ENCODE measurements at places on chromosomes 7 and 10. TPM values are rescaled to one million over a fixed set of nuclear protein-coding genes. Genes with fewer than 3 reads are reported as not detected.
A peak's percentile ranks its signal among the peaks of the same experiment; 100 is the strongest.

DNA sequence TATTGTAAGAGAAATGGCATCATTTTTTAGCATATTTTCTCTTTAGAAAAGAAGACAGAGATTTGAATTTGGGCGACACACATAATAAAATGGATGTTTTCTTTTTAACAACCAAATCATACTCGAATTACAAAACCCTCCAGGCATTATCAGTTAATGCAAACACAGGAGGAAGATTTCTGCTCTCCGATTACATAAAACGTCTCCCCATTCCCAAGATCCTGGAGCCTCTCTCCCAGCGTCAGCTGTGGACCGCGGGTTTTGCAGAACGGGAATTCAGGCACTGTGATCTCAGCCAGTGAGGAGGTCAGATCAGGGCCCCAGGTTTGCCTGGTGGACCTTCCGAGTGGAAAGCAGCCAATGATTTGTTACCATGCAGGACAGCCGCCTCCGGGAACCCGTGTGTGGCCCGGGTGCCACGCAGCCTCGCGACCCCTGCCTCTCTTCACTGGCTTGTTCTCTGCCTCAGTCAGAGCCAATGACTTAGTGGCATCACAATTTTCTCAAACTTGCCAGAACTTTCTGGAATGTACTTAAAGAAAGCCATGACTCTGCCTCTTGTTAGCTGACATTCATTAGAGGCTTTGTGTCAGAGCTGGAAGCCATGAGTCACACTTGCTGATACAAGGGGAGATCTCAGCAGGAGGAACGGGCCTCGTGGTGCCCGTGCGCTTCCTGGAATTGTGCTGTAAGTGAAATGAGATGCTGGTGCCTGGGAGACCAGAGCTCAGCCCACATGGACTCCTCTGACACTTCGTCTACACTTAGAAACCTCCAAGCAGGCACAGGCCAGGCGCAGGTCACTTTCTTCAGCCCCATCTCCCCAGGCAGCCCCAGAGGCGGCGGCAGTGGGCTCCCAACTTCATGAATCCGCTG lies 246.1 kb downstream of the KLF6 start:
- no peak for DNase-seq
- peaks cover 21% of the 10 kb centered on the region for H3K4me1 ChIP-seq
- no peaks in the 10 kb centered on the region for H3K36me3 ChIP-seq
- H3K4me3 ChIP-seq = no peak overlapping the region
- H3K27ac ChIP-seq = peak overlapping the region; percentile 92

DNA sequence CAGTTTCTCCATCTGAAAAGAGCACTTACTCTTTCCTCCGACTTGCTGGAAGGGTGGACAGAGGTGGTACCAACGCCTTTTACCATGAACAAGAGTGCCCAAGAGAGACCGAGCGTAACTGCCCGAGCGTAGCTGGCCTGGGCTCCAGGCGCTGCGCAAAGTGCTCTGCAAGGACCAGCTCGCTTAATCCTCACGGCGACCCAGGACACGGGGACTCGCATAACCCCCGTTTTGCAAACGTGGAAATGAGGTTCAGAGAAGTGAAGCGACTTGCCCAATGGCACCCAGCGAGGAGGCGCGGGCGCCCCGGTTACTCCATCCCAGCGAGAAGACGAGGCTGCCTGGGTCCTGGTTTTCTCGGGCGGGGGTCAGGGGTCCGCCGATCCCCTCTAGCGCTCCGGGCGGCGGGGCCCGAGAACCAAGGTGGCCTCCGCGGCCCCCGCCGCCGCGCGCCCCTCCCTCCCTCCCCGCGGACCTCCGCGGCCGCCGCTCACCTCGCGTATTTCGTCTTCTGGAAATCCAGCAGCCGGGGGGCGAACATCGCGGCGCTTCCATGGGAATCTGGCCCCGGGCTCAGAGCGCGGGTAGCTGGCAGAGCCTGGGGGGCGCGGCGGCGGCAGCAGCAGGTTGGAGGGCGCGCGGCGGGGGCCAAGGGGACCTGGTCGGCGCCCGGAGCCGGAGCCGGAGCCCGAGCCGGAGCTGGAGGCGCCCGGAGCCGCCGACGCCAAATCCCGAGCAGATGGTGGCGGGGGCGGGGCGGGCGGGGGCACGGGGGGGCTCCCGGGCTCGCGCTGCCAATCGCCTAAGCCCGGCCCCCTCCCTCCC lies at the start of gene MMD2:
MMD2 (minus strand) TSS at position 711 of the 825 bp plus-strand sequence; CDS start at position 541, 170 bp downstream.
- no peaks in the 10 kb centered on the region for H3K36me3 ChIP-seq
- H3K27me3 ChIP-seq = peaks cover 73% of the 10 kb centered on the region
- H3K4me3 ChIP-seq = peak within 1 kb of the TSS; percentile 74
- H3K4me1 ChIP-seq = peaks cover 5% of the 10 kb centered on the region
- H3K27ac ChIP-seq = no peak within 1 kb of the TSS

GRCh38 chr7:139829025-139829774 lies at the start of gene TBXAS1:
Gene TBXAS1 (plus strand): TSS chr7:139829264. CDS start chr7:139829391, 127 bp downstream.
- DNase-seq = no peak
- peaks cover 5% of the 10 kb centered on the region for H3K36me3 ChIP-seq
- no peak within 1 kb of the TSS for H3K4me3 ChIP-seq
- H3K4me1 ChIP-seq = peaks cover 20% of the 10 kb centered on the region
- peaks cover 33% of the 10 kb centered on the region for H3K27me3 ChIP-seq

DNA sequence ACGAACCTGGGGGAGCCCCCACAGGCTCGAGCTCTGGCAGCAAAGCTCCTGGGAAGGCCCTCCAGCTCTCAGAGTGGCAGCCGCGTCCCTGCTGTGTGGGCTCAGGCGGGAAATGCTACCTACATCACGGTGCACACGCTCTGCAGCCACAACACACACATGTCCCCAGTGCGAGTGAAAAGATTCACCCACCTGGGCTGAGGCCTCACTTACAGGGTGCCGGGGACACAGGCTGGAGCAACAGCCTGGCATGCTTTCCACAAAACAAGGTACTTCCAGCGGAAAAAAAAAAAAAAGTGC lies 410.4 kb upstream of the FOXK1 start:
- H3K4me3 ChIP-seq = no peak overlapping the region
- no peaks in the 10 kb centered on the region for H3K4me1 ChIP-seq
- peaks cover 4% of the 10 kb centered on the region for H3K36me3 ChIP-seq
- no peaks in the 10 kb centered on the region for H3K27me3 ChIP-seq
- H3K27ac ChIP-seq = no peak overlapping the region

DNA sequence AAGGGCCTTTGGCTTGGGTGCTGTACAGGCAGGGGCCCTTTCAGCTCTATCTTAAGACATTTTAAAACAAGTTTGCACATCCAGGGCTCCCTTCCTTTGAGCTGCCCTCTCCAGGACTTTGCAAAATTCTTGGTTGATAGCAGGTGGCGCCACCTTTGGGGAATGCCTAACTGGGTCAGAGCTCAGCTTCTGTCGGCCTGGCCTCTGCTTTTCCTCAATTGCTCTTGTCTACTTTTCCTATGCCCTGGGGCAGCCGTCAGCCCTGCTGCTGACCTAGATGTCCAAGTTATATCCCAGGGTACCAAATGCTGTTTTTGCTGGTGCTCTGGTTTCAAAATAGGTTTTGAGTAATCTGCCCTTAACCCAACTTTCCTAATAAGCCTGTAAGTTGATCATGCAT lies 65.8 kb downstream of the APBB1IP start:
- H3K4me3 ChIP-seq = no peak overlapping the region
- no peak overlapping the region for H3K27ac ChIP-seq
- H3K4me1 ChIP-seq = peaks cover 12% of the 10 kb centered on the region
- no peaks in the 10 kb centered on the region for H3K36me3 ChIP-seq

DNA sequence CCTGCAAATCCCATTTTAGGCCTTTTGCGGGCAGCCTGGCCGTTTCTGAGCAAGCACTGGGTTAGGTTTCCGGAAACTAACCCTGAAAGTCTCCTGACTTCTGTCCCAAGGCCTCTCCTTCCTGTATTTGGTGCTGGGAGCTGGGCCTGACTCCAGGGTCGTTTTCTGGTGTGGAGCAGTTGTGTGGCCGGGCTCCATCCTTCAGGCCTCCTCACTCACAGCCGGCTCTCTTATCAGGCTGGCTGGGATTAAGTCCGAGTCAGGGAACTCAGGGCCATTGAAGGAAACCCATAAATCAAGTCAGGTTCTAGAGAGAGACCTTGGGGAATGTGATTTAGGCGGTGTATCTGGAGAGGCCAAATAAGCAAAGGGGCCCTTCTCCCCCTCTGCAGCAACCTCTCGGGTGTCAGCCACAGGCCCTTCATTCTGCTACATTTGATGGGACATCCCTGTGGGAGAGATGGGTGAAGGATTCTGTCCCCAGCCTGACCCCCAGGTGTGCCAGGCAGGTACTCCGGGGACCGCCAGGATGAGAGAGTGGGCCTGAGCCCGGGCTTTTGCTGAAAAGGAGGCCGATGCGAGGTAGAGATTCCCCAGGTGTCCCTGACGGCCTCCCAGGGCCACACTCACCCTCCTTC lies 3.3 kb downstream of the GATA3 start:
- H3K4me3 ChIP-seq = peak overlapping the region; percentile 96
- DNase-seq = no peak
- H3K27ac ChIP-seq = peak overlapping the region; percentile 97
- H3K36me3 ChIP-seq = peaks cover 13% of the 10 kb centered on the region
- H3K27me3 ChIP-seq = peaks cover 10% of the 10 kb centered on the region

DNA sequence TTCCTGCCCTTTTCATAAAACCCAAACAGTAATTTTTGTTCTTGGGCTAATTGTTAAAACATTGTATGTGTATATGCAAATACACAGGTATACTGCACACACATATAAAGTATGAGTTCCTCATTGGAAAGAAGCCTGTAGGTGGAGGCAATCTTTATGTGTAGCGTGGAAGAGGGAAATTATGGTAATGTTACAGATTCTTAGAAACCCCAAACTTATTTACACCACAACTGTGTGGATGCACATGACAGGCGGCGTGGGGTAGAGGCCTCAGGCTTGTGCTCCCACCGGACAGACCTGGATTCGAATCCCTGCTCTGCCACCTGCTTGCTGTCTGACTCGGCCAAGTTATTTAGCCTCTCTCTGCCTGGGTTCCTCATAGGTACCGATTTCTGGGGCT lies 223.0 kb downstream of the CELF2 start:
- peaks cover 49% of the 10 kb centered on the region for H3K27me3 ChIP-seq
- no peaks in the 10 kb centered on the region for H3K36me3 ChIP-seq
- no peak overlapping the region for H3K27ac ChIP-seq
- H3K4me1 ChIP-seq = peaks cover 20% of the 10 kb centered on the region
- no peak overlapping the region for H3K4me3 ChIP-seq

Gene ZNF503
- 58.3 TPM for total RNA-seq

Gene NEBL
- 13.7 TPM for total RNA-seq

DNA sequence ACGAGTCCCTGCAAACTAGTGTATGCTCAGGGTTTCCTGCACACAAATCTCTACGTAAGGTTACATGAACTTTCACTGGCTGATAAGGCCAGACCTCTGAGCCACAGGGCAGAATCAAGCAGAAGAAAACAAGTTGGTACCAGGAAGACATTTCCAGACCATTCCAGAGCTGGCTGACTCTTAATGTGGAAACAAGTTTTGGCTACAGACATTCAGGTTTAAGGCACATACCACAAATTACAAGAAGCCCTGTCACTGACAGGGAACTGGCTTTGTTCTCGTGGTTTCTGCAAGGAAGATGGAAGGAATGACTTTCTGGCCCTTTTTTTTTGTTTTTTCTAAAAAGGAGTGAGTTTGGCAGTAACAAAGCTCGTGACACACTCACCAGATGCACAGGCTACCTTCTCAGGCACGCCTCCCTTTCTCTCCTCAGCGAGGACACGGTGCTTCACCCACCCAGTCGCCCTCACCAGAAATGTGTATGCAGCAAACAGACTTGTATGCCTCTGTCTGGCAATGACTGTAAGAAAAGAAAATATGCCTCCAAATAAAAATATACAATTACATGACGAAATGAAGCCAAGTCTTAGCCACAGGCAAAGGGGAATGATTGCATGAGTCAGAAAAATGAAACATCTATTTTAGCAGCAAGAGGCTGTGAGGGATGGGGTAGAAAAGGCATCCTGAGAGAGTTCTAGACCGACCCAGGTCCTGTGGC lies 22.6 kb downstream of the PLAC9 start:
- peak overlapping the region; percentile 75 for H3K27ac ChIP-seq
- H3K4me1 ChIP-seq = peaks cover 22% of the 10 kb centered on the region
- DNase-seq = no peak

DNA sequence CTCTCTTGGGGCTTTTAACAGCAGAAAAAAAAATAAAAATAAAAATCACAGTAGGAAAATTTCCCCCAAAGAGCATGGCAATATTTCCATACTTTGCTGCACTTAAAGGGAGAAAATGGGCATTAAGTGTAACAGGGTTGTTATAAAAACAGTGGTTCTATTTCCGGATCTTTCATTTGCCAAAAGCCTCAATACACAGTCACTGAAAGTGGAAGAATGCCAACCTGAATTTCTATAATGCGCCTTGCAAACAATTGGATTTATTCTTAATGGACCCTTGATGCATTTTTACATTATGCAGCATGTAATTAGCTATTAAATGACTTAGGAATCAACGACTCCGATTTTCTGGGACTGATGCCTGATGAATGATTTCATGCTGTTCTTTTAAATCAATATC lies 127.6 kb upstream of the NANOS1 start:
- no peak overlapping the region for H3K4me3 ChIP-seq
- H3K4me1 ChIP-seq = peaks cover 11% of the 10 kb centered on the region
- DNase-seq = no peak
- no peak overlapping the region for H3K27ac ChIP-seq
- peaks cover 5% of the 10 kb centered on the region for H3K27me3 ChIP-seq
- no peaks in the 10 kb centered on the region for H3K36me3 ChIP-seq

Gene IQUB
- 0.93 TPM for total RNA-seq

DNA sequence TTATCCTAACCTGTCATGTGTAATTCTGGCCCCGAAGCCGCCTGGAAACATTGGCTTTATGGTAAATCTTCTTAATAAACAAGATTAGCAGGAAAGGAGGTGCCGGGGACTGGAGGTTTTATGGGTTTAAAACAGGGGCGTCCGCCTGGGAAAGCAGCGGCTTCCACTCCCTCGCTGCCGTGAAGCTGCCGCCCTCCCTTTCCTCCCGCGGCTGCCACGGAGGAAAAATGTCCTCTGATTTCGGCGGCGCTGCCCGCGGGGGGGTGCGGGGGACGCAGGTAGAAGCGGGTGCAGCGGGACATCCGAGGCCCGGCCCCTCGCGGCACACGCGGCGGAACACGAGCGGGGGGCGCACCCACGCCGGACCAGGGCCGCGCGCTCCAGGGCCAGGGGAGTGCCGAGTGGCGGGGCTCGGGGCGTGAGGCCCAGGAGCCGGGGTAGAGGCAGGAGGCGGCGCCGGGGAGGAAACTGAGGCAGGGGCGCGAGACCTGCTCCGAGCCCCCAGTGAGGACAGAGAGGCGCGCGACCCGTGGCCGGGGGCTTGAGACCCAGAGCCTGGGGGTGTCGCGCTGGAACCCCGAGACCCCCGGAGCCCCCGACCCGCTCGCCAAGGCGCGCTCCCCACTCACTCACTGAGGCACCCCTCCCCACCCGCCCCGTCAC lies 993 bp downstream of the PTPRN2 start:
- H3K27me3 ChIP-seq = peaks cover 64% of the 10 kb centered on the region
- no peaks in the 10 kb centered on the region for H3K36me3 ChIP-seq
- no peak overlapping the region for H3K27ac ChIP-seq
- DNase-seq = no peak

- H3K27me3 ChIP-seq = no peaks in the 10 kb centered on the region
- H3K4me3 ChIP-seq = no peak overlapping the region
- no peak for DNase-seq
- peaks cover 3% of the 10 kb centered on the region for H3K36me3 ChIP-seq
- H3K27ac ChIP-seq = no peak overlapping the region
- peaks cover 39% of the 10 kb centered on the region for H3K4me1 ChIP-seq
Measured at GRCh38 chr10:121800146-121800545, 127.7 kb downstream of the ATE1 start.

Gene AQP1
- 11.1 TPM for total RNA-seq
